ENCODE measurements at places on chromosomes 1 and 21. TPM values are rescaled to one million over a fixed set of nuclear protein-coding genes. Genes with fewer than 3 reads are reported as not detected.

The EPRS1 gene
- total RNA-seq: 182 TPM

The TLR5 gene
- total RNA-seq: 0.73 TPM

The MAGOH gene
- 23.3 TPM for total RNA-seq

The ICOSLG gene
- total RNA-seq: 0.37 TPM

The SLC9C2 gene
- not detected for total RNA-seq

The KRTAP11-1 gene
- 0.73 TPM for total RNA-seq

The BMP8B gene
- total RNA-seq: not detected

The SPATA45 gene
- not detected for total RNA-seq

The LCE1B gene
- total RNA-seq: not detected

The OXCT2 gene
- total RNA-seq: 1.6 TPM

The MYBPHL gene
- not detected for total RNA-seq

The TDRKH gene
- 3.5 TPM for total RNA-seq

The TAF1A gene
- 13.7 TPM for total RNA-seq

The NCAM2 gene
- 1.1 TPM for total RNA-seq

The VSIG8 gene
- not detected for total RNA-seq

The WNT3A gene
- not detected for total RNA-seq

The TIE1 gene
- total RNA-seq: under 0.01 TPM

The CSTB gene
- 23.5 TPM for total RNA-seq

The GUCA2A gene
- total RNA-seq: not detected

The OR2T29 gene
- total RNA-seq: not detected

The ZC3H12A gene
- 7.7 TPM for total RNA-seq

All from subcutaneous preadipocyte (primary cell).